ENCODE measurements at places on chromosomes 2 and 18. TPM values are rescaled to one million over a fixed set of nuclear protein-coding genes. Genes with fewer than 3 reads are reported as not detected.
A peak's percentile ranks its signal among the peaks of the same experiment; 100 is the strongest.

Gene GKN1
- total RNA-seq: not detected

DNA sequence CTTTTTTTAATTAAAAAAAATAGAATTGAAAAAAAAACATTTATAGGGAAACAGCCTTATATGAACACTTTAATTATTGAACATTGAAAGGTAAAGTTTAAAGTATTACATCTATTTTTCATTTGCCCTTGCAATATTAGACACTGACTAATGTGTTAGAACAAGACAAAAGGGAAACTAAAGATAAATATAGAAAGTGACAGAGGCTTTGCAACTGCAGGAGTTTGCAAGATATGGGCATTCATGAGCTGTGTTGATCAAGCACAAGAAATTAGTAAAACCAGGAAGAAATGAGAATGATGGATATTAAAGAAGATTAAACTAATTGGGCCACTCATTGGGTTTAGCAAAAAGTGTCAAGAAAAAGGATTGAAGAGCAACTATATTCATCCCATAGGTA, 1097.7 kb upstream of the CELF4 start:
- DNase-seq: no peak

Gene GLI2
- 2.1 TPM for total RNA-seq

DNA sequence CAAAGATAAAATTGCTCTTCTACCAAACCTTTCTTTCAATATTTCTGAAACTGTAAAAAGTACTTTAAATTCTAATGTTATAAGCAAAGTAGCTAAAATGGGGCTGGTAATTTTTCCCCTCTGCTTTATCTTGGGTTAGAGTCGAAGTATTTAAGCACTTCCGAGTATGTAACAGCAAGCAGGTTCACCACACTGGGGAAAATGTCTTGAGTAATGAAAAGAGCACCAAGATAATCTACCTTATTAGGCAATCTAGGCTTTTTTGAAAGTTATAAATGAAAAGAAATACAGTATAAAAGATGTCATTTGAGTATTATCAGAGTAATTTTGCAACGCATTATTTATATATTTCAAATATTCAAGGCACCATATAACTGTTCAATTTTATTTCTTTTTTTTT, 687 bp upstream of the DSG3 start:
- DNase-seq: no peak

DNA sequence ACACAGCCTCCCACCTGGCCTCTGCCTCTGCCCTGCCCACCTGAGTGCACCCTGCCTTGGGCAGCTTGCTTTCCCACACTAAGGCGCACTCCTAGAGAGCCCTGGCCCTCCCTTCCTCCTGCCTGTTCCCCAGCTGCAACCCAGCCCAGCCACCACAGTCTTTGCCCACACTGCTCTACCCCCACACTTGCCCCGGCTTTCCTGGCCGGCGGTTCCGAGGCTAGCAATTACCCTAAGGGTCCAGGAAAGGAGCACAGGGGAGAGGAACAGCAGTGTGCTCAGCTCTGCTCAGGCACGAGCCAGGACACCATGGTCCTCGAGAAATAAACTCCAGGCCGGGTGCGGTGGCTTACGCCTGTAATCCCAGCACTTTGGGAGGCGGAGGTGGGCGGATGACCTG, 237.8 kb upstream of the RAB6C start:
- no peak for DNase-seq

DNA sequence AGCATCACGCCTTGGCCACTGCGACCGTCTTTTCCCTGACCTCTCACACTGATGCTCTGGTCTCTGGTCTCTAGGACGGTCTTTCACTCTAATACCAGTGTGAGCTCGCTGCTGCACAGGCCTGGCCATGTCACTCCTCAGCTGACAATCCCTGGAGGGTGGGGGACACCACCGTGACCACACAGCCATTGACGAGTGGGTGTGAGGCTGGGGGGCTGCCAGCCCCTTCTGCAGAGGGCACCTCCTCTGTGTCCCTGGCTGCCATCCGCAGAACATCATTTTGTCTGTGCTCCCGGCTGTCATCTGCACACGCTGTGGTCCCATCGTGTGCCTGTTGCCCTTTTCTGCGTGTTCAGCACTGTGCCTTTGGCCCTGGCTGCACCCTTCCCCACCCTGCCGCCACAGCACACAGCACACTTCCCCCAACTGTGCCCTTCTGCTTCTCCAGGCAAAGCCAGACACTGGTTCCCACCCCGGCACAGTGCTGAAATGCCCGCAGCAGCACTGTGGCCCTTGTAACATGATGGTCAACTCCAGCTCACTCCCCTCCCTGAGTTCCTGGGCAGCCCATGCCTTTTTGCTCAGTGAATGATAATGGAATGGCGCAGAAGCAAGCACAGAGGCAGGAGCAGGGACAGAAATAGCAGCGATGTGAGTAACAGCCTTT, 30.4 kb upstream of the INHBB start:
- DNase-seq: no peak

- DNase-seq: no peak
Measured at GRCh38 chr2:71602115-71602495, 148.7 kb downstream of the DYSF start.

DNA sequence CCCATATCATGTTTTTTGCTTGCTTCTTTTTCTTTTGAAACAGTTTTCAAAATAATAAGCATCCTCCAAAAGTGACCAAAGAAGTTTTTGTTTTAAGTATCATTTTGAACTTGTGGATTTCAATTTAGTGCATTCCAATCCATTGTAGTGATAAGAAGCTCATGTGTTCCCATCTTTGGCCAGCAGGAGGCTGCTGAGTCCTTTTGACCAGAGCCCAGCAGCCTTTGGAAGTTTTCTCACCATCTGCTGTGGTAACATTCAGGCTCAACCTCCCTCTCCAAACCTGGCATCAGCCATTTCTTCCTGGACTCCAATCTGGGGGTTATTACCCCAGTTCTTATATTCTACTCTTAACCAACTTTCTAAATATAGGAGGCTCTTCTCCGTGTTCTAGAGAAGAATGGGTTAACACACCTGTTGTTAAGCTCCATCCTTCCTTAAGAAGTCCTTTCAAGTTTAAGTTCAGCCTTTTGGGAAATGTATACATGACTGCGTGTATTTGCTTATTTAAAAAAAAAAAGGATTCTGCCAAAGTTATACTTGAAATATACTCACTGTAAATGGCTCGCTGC, 39.0 kb upstream of the MAL start:
- peak; percentile 52 for DNase-seq

DNA sequence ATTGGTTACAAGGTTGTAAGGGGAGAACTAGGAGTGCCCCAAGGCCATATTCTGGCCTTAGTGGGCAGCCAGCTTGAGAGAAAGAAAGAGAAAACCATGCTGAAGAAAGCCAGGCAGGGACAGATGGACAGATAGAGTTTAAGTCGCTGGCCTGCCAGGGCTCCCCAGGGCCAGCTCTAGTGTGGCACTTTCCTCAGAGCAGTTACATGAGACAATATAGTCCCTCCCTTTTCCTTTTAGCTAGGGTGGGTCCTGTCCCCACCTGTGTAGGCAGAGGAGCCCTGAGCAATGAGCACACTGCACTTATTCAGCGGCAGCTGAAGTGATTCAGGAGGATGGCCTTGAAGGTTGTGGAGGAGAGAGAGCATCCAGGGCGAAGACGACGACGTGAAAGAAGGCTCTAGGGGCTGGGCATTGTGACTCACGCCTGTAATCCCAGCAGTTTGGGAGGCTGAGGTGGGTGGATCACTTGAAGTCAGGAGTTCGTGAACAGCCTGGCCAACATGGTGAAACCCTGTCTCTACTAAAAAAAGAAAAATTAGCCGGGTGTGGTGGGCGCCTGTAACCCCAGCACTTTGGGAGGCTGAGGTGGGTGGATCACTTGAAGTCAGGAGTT, 152.0 kb upstream of the SLC1A4 start:
- DNase-seq: no peak

Gene FSHR
- total RNA-seq: 0.20 TPM

DNA sequence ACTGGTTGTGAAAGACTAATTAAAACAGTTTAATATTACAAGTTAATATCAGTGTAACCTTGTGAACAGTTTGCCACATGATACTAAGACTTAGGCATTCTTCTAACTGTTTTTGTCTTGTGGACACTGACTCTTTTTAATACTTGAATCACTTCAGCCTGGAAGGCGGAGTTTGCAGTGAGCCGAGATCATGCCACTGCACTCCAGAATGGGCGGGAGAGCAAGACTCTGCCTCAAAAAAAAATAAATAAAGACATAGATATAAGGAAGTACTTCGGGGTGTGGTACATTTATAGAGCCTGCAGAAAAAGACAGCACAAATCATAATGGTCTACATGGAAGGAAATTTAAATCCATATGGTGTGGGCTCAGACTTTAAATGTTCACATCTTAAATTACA, 300.4 kb upstream of the NETO1 start:
- no peak for DNase-seq

DNA sequence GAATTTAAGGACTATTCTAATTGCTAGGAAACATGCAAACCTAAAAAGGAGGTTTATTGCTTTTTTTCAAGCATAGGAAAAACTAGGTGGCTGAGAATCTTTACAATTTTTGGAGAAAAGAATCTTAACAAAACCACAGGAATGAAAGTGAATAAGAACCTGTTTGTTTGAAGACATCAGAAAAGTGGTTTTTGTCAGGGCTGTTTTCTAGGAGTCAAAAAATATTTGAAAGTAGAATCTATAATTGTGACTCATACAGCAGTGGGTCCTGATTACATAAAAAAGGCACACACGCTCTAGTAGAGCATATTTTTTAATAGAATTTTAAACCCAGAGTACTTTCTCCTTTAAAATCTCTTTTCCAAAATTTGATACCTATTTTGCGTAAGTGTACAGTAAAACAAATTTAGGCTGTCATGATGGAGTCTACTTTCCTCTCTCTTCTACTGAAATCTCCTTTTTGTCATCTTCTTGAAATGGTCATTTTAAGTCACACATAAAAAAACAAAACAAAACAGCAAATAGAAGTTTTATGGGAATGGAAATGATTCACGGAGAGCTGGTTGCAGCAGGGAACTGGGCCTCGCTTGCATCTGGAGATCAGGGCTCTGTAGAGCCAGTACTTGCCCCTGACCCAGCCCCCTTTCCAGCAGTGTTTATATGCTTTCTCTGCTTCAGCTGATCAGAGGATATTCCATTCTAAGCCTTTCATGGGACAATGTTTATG, 59.1 kb upstream of the PELI1 start:
- DNase-seq: no peak

Gene IL1R2
- 1.4 TPM for total RNA-seq

Gene SLC1A4
- total RNA-seq: 6.2 TPM

DNA sequence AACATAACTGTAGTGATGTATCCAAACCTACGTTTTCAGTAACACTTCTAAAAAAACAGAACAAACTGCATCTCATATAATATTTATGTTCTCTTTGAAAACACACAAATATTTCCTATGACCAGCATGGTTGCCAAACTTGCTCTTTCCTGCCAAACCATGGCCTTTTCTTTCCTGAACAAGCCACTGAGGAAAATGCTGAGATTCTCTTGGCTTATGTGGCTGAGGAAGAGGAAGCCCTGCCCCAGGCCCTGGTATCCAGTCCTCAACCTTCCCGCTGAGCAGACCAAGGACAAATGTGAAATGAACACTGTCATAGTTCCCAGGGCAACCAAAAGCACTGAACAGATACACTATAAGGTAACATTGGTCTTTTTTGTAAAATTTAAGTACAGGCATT, 35.9 kb upstream of the NARS1 start:
- DNase-seq: no peak

Gene KCNG2
- not detected for total RNA-seq

DNA sequence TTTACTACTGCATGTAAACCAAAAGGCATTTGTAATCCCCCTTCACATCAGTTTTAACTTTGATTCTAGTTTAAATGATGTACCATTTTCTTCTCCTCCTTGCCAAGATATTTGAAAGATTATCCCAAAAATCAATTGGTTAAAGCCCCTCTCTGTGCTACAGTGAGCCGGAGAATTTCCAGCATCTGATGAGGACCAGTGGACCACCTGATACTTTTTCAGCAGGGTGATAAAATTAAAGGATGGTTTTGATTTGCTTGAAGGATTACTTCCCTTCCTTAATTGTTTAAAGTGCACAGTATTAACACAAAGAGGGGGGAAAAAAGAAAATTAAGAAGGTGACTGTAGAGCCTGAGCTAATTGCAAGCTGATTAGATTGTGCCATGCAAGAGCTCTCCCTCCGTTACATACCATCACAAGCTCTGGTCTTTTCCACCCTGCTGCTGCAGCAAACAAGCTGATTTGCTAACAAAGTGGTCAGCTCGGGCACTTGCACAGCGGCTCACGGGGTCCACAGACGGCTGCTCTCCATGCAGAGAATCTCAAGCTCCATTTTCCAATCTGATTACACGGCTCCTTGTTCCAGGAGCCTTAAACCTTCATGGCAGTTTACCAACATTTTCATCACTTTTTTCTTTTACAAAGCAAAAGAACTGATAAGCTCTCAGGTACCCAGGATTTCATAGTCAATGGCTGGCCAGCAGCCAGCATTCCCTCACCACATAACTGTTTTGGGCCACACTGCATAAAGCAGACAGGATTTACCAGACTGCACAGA, 22.1 kb downstream of the FIGN start:
- DNase-seq: no peak

- DNase-seq: no peak
Measured at GRCh38 chr2:25280051-25280687, 61.6 kb downstream of the DNMT3A start.

GRCh38 chr2:56217106-56217505, 33.3 kb downstream of the CCDC85A start:
- no peak for DNase-seq
